Natural killer cell treated with Interleukin-12 subunit alpha and Interleukin-12 subunit beta and Interleukin-15 and Interleukin-18, amount 100 ng/mL, for 72 hours (primary cell): ENCODE measurements at places on chromosomes 3 and 15. TPM values are rescaled to one million over a fixed set of nuclear protein-coding genes. Genes with fewer than 3 reads are reported as not detected.

- no peak for DNase-seq
Measured at GRCh38 chr3:107008213-107008612, 369.0 kb upstream of the CCDC54 start.

DNA sequence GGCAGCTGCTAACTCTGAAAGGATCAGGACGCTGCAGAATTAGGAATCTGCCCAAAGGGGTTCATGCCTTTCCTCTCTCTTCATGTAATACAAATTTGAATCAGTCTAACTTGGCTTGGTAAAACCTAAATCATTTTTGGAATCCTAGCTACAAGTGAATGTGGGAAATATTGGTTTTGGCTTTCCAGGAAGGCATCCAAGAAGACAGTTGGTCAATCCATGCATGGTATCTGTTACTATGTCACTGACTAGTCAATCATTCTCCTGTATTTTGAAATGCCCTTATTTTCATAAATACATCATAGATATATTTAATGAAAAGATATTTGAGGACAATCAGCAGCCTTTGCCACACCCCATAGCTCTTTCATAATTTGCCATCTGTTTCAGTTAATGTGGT is 7.5 kb upstream of the PLS1 start:
- no peak for DNase-seq

DNA sequence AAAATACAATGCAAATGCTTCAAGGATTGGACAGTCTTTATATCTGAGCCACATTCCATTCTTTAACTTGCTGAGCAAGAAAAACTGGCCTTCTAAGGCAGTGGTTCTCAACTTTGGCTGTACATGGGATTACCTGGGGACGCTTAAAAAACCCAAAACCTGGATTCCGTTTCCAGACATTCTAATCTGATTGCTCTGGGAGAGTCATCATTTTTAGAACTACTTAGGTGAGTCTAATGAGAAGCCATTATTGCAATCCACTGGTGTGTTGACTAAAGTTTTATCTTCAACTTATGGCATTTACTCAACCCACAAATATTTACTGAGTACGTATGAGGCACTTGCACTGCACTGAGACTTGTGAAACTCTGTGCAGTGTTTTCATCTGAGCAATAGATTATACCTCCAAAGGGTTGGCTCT is 195.7 kb upstream of the ATP11B start:
- DNase-seq, result no peak

GRCh38 chr3:152416808-152417580 is 148.3 kb downstream of the MBNL1 start:
- no peak for DNase-seq

NPRL2 gene
- total RNA-seq, result 44.6 TPM

DNA sequence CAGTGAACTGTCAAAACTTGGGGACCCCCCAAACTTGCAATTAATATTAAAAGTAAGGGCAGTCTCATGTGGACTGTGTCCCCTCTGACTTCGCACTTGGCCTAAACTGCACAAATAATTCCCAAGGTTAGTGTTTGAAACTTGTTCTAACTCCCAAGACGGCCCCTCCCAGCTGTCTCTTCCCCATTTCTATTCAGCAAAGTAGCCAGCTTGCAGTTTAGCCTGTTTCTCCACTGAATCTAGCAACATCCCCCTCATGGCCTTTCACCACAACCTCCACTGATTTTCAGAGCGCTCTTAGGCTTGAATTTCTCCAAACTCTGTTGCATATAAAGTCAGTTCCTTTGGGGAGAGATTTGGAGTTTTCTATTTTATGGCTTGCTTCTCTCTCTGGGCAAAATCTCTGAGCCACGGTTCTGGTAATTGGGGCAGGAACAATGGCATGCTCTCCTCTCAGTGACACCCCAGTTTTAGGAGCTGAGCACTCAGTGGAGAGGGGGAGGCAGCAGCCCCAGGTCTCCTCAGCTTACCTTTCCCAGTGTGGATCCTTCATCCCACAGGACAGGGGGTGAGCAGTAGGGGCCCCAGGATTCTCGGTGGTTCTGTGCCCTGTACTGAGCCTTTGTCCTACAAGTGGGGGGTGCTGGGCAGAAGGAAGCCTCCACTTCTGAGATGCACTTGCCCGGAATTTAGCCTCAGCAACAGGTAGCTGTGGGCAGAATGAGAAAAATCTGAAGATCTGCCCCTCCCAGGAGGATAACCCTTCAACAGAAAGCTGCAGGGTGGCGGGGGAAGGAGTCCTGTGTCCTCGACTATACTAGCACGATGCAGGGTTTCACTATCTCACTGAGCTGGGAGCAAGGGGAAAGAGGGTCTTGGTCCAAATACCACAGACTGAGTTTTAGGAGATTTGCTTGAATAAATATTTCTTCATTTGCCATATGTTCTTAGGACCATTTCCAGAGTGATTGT is 39.3 kb upstream of the GATA2 start:
- DNase-seq, result no peak

DNA sequence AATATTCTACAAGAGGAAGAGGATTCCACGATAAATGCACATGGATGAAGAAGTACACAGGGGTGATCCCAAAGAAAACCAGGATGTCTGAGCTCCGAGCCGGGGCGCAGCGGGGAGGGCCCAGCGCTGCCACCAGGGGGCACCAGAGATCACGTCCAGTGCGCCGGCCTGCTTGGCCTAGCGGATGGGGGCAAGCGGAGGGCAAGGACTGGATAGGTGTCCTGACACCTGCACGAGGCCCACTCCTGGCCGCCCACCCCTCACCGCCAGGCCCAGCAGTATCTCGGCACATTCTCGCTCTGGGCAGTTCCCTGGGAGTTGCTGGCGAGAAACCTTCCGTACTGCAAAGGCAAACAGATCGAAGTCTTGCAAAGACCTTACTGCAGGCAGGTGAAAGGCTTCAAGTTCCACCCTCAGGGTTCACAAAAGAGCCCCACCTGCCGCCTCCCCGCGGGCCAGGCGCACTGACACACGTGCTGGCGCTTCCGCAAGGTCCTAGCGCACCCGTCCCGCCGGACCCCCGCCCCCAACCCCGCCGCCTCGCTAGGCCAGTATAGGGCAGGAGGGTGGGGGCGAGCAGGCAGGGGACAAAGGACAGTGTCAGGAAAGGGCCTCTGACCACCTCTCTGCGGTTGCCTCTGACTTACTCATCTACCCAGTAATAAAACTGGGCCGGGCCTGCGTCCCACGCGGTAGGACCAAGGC is 3.3 kb downstream of the ANKRD63 start:
- DNase-seq, result peak; percentile 74

DNA sequence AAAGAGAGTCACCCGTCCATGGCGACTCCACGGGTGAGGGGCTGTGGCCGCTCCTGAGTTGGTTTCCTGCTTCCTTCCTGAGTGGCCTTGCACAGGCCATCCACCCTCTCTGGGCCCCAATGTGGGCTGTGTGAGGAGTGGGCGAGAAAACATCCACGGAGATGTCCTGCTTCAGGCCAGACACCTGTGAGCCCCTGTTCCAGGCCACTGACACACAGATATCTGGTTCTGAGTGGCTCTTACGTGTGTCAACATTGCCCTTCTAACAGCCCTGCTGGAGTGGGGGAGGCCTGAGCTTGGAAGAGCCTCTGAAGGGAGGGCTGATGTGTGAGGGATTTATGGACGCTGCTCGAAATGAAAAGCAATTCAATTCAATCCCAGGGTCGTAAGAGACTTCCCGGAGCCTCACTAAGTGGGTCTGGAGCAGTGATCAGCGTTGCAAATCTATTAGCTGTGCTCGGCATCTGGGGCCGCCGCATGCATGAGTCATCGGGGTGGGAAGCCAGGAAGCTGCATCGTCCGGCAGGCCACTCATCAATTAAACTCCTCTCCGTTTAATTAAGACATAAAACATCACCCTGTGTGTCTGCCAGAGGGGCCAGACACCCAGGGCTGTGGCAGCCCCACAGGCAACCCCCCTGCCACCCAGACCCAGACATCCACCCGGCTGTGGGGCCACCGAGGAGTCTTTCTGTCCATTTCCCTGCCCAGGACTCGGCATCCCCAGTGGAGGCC is 20.0 kb upstream of the PRR23E start:
- DNase-seq, result no peak

CA12 gene
- total RNA-seq, result not detected

DNA sequence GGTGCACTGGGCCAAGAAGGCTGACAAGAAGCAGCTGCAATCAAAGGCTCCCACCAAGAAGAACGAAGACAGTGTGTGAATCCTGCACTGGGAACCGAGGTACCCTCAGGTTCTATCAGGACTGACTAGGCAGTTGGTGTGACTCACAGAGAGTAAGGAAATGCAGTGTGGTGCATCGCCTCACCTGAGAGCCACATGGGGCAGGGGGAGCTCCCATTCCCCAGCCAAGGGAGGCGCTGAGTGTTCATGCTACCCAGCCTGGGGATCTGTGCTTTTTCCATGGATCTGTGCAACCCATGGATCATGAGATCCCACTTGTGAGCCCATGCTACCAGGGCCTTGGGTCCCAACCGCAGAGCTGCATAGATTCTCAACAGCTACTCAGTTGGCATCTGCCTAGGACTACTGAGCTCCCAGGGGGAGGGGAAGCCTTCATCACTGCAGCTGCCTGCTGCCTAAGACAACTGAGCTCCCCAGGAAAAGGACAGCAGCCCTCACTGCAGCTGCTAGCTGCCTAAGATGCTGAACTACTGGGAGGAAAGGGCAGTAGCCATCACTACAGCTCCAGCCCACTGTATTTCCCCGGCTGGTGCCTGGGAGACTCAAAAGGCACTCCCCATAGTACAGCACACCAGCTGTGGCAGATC is 6.9 kb upstream of the PLSCR2 start:
- no peak for DNase-seq

DNA sequence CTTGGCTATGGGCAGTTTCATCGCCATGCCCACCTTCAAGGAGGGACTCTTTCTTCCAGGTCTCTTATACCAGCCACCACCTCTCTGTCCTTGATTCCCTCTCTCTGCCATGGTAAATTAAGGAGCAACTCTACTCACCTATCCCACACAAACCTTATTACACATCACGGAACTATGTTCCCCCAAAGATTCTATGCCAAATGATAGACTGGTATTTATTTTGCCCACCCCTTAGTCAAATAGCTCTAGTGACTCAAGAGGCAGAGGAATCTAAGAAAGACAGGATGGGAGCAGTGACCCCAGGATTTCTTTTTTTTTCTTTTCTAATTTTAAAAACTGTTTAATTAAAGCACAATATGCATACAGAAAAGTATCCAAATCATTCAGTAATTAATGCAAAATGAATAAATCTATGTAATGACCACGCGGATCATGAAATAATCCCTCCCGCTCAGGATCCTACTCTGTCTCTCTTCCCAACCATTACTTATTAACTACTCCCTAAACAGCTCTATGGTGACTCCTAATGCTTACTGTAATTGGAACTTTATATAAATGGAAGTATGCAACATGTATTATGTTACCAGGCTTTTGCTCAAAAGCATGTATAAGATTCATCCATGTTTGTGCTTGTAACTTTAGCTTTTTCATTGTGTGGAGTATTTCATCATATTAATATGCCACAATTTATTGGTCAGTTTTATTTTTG is 410.8 kb upstream of the RASGRP1 start:
- no peak for DNase-seq

FBXO40 gene
- total RNA-seq, result not detected

- no peak for DNase-seq
Measured at GRCh38 chr15:101054991-101055390, 135.8 kb downstream of the LRRK1 start.

GRCh38 chr3:16337856-16338540 is 73.0 kb downstream of the OXNAD1 start:
- peak; percentile 89 for DNase-seq

DNA sequence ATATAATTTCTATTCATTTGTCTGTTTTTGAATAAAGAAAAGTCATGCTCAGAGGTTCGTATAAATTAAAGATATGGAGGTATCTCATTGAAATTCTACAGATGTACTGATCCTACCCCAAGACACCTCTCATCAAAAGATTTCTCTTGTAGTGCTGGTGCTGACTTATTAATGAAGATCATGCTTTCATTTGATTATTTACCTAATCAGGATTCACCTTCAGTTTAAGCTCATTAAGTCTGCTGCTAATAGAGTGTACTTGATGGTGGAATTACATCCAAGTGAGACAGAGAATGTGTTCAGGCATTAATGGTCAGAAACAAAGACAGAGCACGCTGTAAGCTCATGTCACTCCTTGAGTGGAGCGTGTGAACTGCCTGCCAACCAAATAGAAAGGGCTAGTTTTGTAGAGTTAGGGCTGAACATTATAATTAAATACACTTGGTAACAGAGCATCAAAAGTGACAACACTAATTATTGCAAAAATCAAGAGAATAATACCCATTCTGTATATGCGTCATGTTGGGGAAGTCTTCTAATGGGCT is 45.5 kb downstream of the KBTBD12 start:
- DNase-seq, result no peak

GRCh38 chr3:194139814-194140391 is 4.0 kb downstream of the HES1 start:
- DNase-seq, result no peak

DNA sequence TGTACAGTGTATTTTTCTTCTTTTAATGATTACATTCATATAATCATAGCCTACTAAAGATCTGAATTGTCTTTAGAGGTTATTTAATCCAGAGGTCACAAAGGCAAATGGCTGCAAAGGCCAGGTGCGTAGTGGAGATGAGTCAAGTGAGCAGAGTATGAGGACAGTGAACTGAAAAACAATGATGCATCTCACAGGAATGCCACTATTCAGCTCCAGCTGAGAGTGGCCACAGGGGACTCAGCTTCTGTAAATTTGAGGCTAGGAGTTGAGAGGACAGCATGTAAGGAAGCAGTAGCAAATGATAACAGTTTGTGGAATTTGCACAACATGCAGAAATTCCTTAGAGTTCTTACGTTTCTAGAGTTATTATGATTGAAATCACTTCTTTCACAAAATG is 50.4 kb downstream of the COL6A5 start:
- DNase-seq, result no peak

GRCh38 chr3:157540656-157541055 is 37.4 kb upstream of the VEPH1 start:
- no peak for DNase-seq

GRCh38 chr3:190853464-190853863 is 9.0 kb downstream of the GMNC start:
- no peak for DNase-seq

WDR53 gene
- total RNA-seq, result 23.0 TPM

DNA sequence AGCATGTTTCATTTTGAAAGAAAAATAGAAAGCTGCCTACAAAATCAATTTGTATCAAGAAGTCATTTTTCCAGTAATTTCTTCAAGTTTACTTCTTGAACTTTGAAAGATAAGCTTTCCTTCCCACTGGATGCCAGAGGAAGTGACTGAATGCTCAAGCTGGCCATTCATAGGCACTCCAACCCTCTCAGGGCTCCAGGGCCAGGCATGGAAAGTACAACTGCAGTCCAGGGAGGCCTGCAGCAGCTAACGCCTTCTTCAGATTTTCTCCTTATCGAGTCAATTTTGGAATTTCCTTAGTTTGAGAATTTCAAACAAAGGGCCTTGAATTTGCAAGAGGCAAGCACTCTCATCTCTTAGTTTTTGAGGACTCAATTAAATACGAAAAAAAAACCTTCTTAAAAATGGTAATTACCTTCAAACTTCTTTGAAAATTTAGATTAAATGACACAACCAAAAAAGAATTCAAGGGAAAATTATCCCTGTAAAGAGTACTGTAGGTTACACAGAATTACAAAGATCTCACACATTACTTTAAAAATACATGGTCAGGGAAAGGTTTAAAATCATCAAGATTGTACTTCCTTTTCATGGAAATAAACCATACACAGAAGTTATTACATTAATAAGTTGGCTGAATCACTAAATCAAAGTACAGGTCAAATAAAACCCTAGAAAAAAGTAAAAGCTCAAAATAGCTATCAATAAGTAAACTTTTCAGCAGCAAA is 2.5 kb downstream of the UBP1 start:
- DNase-seq, result no peak
